NCI-H1048 (cell line): ENCODE measurements at places on chromosomes 11 and 22.

DNA sequence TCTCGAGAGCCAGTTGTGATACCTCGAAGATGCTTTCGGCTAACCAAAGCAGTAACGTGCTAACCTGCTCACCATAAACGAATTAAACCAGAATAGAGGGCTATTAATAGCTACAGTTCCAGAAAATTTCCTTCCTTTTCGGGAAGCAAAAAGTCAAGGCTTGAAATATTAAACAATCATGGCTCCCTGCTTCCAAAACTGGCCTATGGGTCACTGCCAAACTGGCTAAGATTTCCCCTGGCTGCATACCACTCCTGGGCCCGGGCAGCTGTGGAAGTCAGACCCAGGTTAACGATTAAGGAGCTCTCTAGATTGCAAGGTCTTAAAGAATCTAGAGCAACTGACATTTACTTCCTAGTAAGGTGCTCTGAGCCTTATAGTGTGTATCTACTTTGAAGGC, 1.7 kb downstream of the AMOTL1 start:
- DNase-seq, result no peak

GRCh38 chr11:12642040-12642439, 32.2 kb upstream of the TEAD1 start:
- no peak for DNase-seq

GRCh38 chr11:58576887-58577471, 1.3 kb upstream of the LPXN start:
- DNase-seq, result no peak

- no peak for DNase-seq
Measured at GRCh38 chr11:77519847-77520246, 46.0 kb upstream of the PAK1 start.

GRCh38 chr22:44450503-44450902, 47.5 kb downstream of the RTL6 start:
- no peak for DNase-seq

DNA sequence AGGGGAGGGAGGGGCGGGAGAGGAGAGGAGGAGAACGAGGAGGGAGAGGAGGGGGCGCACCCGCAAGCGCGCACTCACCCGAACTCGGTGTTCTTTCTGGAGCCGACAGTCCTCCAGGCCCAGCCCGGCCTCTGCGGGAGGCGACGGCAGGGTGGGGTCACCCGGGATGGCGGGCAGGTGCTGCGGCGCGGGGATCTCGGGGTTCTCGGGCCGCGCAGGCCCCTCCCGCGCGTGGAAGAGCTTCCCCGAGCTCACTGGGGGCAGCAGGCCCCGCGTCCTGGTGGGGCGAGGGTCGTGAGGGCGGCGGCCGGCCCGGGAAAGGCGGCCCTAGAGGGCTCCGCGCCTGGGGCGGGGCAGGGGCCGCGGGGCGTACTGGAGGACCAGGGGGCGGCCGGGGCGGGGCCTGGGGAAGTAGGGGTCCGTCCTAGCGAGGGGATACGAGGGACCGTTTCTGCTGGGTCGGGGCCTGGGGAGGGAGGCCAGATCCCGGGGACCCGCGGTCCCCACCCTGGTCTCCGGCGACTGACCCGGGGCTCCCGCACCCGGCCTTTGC, 5.2 kb downstream of the LMNTD2 start:
- no peak for DNase-seq

DNA sequence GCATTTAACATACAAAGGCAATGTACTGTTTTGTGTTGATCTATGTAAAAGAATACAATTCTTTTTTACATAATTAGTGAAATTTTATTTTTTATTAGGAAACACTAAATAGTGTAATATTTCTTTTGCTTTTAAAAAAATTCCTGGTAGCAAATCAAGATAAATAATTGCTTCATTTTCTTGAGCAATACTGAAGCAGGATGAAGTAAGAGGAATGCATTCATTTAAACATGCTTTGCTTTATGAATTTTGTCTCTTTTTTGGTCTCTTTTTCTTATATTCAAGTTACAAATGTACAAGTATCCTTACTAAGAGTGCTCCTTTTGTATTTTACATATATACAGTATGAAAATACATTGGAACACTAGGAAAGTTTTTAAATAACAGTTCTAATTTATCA, 144.4 kb upstream of the TEAD1 start:
- no peak for DNase-seq

DNA sequence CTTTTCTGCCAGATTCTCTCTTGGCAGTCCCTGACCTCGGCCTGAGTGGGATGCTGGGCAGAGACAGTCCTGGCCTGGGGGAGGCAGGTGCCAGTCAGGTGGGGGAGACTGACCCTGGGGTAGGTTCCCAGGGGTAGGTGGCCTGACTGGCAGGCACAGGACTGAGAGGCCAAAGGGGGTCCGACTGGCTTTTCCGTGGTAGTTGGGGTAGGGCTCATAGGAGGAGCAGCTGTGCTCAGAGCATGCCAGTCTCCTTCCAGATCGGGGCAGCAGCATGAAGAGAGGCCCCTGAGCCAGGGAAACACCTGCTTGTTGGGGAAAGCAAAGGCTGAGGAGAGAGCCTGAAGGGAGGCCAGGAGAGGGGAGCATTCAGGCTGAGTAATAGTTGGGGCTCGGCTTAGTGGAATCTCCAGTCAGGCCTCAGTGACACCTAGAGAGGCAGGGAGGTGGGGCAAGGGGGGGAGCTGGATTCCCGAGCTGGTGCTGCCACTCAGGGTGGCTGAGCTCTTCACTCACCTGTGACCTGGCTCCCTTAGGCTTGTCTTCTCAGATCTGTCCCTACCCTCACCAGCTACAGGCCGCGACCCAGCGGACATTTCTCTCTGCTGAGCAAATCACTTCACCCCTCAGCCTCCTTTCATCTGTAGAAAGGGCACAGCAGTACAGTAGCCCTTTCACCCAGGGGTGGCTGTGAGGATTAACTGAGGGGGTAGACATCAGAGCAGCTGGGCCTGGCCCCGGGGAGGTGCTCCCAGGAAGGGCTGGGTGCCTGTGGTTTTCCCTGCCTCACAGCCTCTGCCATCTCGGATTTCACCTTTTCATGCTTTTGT, 26.2 kb downstream of the MCM5 start:
- DNase-seq, result no peak

DNA sequence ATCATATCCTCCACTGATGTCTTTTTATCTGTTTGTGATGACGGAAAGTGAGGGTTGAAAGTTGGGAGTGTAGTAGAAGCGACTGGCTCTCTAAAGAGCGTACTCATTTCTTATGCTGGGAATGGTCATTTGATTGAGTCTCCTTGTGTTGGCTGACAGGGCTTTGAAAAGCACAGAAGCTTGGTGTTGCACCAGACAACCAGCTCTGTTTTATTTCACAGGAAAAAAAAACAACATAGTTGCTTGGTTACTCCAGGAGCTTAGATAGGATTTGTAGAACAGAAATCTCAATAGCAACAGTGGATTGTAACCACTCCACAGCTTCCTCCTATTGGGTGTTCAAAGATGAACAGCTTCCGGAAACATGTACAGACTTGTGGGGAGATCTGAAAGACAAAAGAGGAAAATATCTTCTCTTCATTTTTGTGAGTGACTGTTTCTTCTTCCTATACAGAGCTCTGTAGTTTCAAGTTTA, 2.7 kb downstream of the RBM14 start:
- no peak for DNase-seq

GRCh38 chr11:65425105-65425970, 2.7 kb downstream of the NEAT1 start:
- no peak for DNase-seq

DNA sequence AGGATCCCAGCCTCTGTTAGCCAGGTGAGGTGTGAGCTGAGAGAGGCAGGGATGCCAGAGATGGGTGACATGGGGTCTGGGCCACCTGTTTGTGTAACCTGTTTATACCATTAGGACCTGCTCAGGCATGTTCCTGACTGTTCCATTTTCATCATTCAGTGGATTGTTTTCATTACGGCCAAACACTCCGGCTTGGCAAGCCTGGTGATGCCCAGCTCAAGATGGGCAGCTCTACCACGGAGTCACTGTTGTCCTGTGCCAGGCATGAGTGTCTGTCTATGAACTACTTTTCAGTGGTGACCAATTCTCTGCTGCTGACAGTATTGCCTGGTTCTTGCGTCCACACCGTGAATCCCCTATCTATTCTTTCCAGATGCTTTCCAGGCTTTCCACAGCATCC, 71.5 kb upstream of the SLC22A12 start:
- no peak for DNase-seq

DNA sequence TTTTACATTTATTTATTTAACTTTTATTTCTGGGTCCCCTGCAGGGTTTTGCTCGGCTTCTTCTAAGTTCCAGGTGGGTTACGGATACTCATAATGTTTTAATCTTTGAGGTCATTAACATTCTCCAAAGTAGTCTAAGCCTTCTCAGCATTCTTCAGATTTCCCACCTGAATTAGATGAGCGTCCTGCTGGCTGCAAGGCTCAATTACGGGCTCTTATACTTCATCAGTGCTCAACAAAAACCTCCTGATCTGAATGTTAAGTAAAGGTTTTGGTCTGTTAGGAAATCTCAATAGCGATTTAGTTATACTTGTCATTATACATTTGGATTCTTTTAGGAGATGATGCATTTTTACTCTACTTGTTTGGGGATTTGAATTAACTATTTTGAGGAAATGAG, 27.3 kb upstream of the NFRKB start:
- DNase-seq, result no peak

- DNase-seq, result no peak
Measured at GRCh38 chr11:101770648-101771047, 144.2 kb upstream of the CEP126 start.

DNA sequence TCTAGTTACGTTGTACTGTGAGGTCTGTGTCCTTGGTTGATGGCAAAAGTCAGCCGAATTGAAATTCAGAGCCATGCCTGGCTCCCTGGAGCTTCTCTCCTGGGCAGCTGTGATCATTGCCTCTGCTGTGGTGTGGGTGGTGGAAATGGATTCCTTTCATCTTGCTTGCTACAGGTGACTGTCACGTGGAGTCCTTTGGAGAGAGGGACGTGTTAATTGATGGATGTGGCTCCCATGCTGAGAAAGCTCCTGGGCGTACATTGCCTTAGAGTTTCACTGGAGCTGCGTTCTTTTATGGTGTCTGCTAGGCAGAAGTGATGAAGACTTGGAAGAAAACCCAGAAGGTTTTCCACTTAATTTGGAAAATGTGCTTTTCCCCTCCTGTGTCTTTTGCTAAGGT, 41.9 kb upstream of the PPP6R3 start:
- no peak for DNase-seq

DNA sequence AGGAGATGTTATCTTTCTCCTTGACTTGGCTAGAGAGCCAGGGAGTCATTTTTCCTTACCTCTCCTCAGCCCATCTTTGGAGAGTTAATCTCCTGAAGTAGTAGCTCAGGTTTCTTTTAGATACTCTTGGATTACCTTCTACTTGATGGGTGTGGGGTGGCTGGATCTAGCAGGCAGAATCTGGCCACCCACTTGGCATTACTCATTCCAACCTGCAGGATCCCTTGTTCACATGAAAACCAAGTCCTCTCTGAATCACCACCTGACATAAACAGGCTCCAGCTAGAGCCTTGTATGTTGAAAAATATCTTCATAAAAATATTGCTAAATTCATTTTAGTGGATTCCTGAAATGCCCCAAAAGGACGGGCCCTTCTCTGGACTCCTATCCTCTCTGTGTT, 250.6 kb upstream of the PLET1 start:
- no peak for DNase-seq

DNA sequence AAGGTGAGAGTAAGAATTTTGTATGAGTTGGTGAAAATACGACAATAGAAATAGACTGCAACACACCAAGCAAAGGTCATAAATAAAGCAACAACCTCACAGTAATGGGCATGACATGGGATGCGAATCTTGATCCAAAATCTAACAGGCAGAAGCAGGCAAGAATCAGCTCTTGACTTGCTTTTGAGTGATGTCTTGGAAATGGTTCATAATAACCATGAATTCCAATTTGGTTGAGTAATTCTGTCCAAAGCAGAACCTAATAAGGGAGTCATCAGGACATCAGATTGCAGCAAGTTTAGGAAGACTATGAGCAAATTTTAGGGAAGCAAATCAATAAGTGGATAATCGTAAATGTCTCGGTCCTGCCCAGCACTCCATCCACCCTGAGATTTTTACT, 224.0 kb upstream of the ISX start:
- DNase-seq, result no peak

DNA sequence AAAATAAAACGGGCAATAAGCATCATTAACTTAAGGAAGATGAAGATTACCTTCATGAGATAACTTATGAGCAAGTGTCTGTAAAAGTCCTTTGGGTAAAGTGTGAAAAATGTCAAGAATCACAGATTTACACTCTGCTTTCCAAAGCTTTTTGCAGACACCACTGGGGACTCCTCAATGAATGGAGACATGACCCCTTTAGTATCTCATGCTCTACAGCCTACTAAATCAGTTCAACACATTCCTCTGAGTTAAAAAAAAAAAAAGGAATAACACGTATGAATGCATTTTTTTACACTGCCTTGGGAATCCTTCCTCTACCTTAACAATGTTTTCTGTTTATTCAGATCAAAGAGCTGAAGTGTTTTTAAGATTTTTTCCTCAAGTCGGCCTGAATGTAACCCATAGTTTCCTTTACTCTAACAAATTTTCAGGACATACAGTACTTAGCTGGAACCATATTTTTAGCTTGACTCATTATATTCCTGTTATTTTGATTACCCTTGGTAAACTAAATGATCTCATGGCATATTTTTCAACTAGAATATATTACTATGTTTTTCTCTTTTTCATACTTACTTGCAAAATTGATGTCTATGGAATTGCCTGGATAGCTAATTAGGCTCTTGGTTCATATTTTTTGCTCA, 25.9 kb upstream of the RAB30 start:
- no peak for DNase-seq

DNA sequence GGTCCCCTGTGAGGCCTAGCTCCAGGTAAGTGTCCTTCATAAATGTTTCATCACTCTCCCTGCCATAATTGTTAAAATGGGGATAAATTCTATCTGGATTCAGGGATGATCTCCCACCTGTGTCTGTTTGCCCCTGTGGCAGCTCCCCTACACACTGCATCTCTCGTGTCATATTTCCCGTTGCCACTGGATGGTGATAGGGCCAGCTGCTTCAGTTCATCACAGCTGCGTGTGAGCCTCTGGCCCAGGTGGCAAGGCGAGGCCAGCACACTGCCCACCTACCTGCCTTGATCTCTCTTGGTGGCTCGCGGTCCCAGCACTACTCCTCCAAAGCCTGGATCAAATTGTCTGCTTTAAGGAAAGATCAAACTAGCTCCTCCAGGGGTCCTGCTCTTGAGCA, 187.4 kb downstream of the GRIK4 start:
- no peak for DNase-seq

DNA sequence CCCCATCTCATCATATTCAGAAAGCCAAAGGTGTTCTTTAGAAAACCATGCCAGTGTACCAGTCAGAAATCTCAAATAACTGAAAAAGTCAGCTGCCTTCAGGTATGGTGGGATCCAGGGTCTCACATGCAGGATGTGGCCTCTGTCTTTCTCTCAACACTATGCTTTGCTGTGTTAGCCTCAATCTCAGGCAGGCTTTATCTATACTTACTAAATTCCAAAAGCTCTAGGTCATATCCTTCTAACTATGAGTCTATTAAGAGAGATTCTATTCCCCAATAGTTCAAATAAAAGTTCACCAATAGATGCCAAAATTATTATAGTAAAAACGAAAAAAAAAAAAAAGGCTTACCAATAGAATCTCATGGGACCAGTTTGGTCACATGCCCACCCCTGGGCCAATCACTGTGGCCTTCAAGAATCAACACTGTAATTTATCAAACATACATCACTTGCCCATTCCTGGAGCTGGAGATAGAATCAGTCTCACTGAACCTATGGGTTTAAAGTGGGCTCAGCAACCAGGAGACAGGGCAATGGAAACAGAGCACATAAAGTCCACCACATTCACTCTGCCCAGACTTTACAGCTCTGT, 38.0 kb upstream of the APLNR start:
- no peak for DNase-seq

- no peak for DNase-seq
Measured at GRCh38 chr11:79675081-79675480, 234.3 kb upstream of the TENM4 start.
